ENCODE measurements at places on chromosomes 16 and 17. TPM values are rescaled to one million over a fixed set of nuclear protein-coding genes. Genes with fewer than 3 reads are reported as not detected.
A peak's percentile ranks its signal among the peaks of the same experiment; 100 is the strongest.

DNA sequence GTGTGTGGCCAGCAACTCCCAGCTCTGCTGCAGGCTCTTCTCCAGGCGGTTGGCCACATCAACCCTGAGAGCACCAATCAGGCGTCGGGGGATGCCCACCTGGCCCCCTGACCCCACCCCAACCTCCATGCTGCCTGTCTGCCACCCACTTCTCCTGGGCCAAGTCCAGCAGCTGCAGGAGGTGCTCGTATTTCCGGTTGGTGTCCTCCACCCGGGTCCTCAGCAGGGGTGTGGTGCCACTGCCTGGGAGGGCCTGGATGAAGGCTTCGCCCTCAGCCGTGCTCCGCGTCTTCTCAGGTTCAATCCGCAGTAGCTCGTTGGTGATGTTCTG, 44.6 kb downstream of the UBN1 start:
- no peak for DNase-seq

DNA sequence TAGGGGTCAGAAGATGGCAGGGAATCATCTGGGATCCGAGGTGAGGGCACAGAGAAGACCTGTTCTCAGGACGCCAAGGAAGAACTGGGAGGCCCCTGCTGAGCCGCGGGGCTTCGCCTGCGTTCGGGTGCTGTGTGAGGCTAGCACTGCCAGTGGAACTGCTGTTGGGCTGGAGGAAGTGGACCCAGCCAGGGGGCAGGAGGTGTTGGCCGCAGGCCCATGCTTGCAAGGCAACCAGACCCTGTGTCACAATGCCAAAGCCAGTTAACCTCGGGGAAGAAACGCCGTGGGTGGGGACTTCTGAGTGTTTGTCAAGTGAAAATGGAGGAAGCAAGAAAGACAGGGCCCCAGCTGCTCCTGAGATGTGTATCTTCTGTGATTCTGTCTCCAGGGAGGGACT, 185.5 kb downstream of the LGALS9B start:
- peak; percentile 15 for DNase-seq

- no peak for DNase-seq
These were observed 1.4 kb downstream of the COTL1 start for GRCh38 chr16:84616515-84616914.

DNA sequence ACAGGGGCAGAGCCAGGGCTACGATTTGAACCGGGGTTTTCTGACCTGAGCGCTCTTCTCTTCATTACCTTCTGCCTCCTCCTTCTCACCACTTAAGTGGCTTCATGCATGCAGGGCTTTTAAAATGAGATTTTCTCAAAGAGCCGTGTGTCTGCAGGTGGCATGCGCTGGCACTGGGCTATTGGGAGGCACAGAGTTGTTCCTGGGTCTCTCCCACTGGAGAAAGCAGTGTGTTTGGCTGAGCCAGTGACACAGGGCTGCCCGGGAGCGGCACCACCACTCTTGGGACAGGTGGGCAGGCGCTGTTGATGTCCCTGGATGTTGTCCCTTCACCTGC, 218.8 kb upstream of the CHMP6 start:
- DNase-seq = peak; percentile 45

- DNase-seq = no peak
These were observed 353.8 kb upstream of the HSBP1 start for GRCh38 chr16:83453977-83454376.

DNA sequence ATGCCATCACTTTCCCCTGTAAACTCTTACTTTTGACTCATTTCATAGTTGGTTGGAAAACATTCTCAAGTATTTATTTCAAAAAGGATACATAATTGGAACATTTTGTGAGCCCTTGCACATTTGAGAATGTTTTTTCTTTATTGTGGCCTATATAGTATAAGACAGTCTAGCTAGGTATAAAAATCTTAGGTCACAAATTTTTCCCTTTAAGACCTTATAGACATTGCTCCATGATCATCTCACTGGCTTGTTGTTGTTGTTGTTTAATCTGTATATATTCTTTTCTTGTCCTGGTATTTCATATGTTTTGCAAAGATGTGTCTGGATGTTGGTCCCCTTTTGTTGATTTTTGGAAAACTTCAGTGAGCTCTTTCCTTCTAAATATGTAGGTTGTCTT, 194.2 kb downstream of the NTN1 start:
- no peak for DNase-seq

- DNase-seq = no peak
These were observed 117.9 kb downstream of the CPPED1 start for GRCh38 chr16:12685806-12686205.

GRCh38 chr16:66182592-66182991, 183.9 kb upstream of the CDH5 start:
- no peak for DNase-seq

The DHX8 gene
- 25.5 TPM for total RNA-seq

The SOST gene
- not detected for total RNA-seq

The NEUROD2 gene
- not detected for total RNA-seq

The MYH1 gene
- 1,190 TPM for total RNA-seq

The WFDC1 gene
- 0.49 TPM for total RNA-seq
